MM.1S (cell line): ENCODE measurements at places on chromosomes 2 and 18.

- DNase-seq: no peak
Measured at GRCh38 chr2:237472909-237473877, 13.9 kb upstream of the MLPH start.

GRCh38 chr18:5250603-5251002, 44.9 kb downstream of the ZBTB14 start:
- DNase-seq: no peak

DNA sequence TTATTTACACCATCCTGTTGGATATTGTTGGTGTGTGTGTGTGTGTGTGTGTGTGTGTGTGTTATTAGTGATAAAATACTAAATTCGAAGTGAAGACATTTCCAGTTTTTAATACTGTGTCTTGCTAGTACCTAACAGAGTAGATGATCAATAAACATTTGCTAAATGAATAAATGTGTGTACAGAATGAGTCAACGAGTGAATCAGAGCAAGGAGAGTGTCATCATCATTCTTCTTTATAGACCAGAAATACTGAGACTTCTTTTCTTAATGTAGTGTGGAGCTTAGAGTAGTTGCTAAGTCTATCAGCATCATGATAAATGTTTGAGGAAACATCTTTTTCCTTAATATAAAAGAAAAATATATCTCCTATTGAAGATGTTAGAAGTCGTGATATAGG, 169.7 kb upstream of the SATB2 start:
- no peak for DNase-seq

GRCh38 chr2:160308476-160308875, 108.4 kb upstream of the ITGB6 start:
- no peak for DNase-seq
